ENCODE measurements at places on chromosomes 12 and 14.

DNA sequence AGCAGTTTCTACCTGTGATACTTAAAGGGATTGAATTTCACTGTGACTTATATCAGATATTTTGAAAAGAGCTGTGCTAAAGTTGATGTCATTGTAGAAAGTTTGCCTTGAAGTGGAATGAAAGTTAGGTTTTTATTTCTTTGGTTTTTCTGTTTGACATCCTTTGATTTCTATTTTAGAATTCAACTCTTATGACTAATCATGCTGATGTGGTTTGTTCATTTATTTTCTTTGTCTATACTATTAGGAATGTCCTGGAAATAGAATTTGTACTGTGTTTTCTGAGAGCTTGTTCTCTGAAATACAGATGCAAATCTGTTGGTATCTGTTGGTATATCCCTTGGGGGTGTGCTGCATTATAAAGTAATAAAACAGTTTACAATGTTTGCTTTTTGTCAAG lies 3.3 kb downstream of the CNOT2 start:
- DNase-seq, result no peak

DNA sequence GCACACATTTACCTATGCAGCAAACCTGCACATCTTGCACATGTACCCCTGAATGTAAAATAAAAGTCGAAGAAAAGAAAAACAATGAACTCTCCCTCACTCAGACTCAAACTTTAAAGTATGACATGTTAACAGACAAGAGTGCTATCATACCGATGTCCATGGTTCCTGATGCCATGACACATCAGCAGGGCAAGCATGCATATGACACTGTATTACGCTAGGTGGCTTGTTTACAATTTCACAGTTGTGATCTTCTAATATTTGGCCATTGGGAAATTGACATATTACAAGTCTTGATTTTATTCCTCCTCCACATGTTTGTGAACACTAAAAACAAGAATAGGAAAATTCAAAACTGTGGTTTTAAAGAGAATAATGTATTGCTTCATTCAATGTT lies 126.6 kb downstream of the ADAMTS20 start:
- no peak for DNase-seq

DNA sequence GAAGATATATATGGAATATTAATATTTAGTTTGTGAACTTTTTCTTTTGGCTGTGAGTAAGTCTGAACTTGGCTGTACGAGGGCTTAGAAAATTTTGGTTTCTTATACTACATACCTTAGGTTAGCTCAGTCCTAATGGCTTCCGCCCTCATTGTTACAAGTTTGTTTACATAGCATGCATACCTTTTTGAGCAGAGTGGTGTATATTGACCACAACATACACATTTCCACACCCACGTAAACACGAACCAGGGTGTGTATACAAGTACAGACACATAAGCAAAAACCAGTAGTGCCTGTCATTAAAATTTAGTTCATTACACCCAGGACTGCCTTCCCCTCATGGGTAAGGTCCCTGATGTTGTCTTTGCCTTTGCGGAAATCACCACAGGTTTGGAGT lies 230.2 kb upstream of the RGS6 start:
- no peak for DNase-seq

DNA sequence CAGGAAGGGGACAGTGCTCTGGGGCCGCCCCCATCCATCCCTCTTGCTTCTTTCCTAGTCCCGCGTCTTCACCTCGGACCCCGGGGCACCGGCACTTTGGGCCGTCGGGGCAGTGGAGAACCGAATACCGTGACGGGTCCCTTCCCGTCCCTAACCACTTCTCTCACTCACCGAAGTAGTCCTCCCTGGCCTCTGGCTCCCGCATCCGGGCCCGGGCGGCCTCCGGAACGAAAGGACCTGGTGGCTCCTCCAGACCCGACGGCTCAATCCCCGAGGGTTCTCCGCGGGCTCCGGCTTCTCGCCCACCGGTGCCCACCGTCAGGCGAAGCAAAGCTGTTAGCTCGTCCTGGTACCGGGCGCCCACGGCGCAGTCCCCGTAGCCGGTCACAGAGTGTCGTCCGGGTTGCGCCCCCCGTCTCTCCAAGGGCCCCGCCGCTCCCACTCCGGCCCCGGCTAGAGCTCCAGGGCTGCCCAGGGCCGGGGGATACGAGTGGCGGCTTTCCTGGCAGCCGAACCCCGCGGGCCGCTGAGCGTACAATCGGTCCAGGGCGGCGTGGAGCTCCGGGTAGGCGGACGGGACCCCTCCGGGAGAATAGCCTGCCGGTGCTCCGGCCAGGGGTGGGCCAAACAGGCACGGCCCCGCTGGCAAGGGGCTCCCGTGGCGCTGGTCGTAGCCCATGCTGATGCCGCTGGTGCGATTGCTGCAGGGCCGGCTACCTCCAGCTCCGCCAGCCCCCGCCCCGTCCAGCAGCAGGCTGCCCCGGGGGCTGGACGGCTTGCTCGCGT lies 1.1 kb downstream of the AJUBA start:
- DNase-seq, result no peak

GRCh38 chr12:106915635-106916026 lies 40.1 kb upstream of the TMEM263 start:
- DNase-seq, result no peak

GRCh38 chr12:116497051-116497591 lies 62.1 kb upstream of the MAP1LC3B2 start:
- DNase-seq, result no peak

- DNase-seq, result no peak
Measured at GRCh38 chr12:69824966-69825560, at the start of gene MYRFL. MYRFL (plus strand) TSS chr12:69825227; CDS start chr12:69825518, 291 bp downstream.

DNA sequence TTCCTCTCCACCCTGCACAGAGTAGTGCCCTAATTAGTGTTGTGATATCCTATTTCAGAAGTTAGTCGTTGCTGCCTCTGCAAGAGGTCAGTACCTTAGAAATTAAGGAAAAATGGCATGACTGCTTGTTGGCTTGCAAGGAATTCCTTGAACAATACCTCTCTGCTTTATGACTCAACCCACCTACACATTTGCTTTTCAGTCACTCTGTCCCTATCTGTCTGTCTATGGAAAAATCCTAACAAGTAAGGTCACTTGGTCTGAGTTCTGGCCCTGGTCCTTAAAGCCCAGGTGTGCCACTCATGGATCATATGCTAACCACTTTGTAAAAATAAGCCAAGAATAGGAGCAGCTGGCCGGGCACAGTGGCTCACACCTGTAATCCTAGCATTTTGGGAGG lies 116.4 kb upstream of the ATF1 start:
- DNase-seq, result no peak

DNA sequence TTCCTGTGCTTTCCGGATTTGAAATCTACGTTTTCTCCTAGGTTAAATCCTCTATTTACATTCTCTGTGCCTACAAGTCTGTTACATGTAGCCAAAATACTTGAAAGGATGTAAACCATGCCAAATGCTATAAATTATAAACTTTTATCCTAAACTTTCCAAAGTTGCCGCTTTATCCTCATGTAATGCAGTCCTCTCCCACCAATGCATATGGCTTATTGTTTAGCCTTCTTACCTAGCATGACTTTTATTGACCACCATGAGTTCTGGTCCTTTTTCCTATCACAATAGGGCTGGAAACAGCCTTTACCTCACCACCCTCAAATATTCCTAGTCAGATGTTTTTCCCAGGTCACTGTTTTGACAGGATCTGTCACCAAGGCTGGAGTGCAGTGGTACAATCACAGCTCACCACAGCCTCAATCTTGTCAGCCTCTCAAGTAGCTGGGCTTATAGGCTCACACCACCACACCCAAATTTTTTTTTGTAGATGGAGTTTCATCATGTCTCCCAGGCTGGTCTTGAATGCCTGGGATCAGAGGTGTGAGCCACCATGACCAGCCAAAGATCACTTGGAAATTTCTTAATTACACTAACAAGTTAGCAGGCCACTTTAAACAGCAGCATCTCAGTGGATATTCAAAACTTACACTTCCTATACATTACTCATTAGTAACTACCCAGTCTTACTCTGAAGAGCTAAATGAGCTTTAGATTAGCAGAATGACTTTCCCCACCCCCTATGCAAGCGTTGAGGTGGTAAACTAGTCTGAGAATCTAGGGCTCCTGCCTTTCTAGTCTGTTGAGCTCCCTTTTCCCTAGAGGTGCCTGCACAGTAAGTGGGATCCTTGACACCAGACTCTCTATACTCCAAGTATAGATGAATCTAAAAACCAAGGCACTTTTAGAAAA lies 4.1 kb downstream of the TUBA1B start:
- no peak for DNase-seq

DNA sequence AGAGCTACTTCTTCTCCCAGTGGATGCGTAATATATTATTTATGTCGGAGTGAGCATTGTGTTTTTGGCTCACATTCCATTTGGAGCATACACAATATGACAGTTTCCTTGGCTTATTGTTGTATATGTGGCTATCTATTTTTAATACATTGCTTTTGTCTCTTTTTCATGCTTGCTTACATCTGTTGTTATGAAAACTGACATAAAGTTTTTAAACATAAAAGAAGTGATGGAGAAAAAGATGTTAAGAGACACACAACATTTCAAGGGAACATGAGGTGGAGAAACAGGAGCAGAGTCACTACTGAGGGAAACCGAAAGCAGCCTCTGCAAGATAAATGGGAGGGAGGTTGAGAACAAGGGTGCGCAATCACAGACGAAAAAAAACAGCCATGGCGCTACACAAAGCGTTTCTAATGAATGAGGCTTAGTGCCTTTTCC lies 228.4 kb upstream of the NPAS3 start:
- DNase-seq, result no peak

GRCh38 chr14:33642080-33642479 lies 308.8 kb downstream of the EGLN3 start:
- no peak for DNase-seq

GRCh38 chr12:65004270-65004669 lies 116.8 kb downstream of the WIF1 start:
- DNase-seq, result no peak

- peak; percentile 70 for DNase-seq
Measured at GRCh38 chr14:69612014-69612782, 802 bp downstream of the SUSD6 start.

DNA sequence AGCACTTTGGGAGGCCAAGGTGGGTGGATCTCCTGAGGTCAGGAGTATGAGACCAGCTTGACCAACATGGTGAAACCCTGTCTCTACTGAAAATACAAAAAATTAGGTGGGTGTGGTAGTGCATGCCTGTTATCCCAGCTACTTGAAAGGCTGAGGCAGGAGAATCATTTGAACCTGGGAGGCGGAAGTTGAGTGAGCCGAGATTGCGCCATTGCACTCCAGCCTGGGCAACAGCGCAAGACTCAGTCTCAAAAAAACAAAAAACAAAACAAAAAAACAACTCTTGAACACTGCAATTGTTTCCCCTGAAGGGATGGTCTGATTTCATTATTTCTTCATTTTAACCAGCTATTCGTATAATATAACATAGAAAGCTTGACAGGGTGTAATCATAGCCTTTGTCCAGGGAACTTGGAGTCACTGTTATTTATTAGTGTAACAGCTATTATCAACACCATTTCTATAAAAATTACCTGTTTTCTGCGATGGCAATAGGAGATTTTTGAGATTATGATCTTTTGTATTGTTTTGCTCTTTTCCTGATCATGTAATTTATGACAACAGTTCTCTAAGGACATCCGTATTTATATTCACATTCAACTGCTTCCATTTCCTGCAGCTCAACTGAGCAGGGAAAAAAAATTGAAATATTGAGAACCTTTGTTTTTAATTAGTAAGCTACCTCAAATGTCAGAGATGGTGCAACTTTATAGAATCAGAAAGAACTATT lies 94.7 kb downstream of the DIP2B start:
- DNase-seq, result peak; percentile 35

DNA sequence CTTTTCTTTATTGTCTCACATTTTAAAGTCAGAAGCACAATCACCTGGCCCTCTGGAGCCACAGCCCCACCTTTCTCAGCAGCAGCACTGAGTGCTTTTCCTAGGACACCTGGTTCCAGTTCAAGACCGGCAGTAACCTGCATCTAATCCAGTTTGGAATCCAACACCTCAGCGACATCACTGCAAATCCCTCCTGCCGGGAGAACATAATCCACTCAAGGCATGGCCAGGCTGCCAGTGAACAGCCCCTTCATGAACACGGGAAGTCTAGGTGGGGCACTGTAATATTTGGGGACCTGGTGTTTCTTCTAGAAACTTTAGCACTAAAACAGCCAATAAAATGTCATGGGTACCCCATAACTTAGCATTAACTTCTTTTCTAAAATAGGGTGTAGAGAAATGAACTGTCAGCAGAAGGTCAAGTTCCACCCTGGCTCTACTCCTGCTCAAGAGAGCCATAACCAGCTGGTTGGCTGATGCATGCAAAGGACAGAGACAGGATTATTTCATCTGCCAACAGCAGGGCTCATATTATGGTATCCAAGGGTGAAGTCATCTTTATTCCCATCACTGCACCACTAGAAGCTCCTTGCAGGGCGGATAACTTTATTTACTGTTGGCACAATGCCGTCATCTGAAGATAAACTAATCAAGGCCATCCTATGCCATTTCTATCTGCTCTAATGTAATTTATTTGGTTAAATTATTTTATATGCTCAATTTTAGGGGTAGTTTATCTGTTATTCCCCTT lies 76.7 kb downstream of the TTC7B start:
- DNase-seq, result no peak
